ENCODE measurements at places on chromosomes 1 and 21.
A peak's percentile ranks its signal among the peaks of the same experiment; 100 is the strongest.

GRCh38 chr1:33206340-33206739 lies 24.5 kb upstream of the TRIM62 start:
- no peak for ATAC-seq

- peak; percentile 60 for ATAC-seq
These were observed 87.2 kb downstream of the MRPL37 start for GRCh38 chr1:54287176-54287650.

- ATAC-seq = no peak
These were observed 10.6 kb downstream of the SOD1 start for GRCh38 chr21:31670070-31670469.

GRCh38 chr1:46193984-46194570 lies 4.2 kb downstream of the POMGNT1 start:
- no peak for ATAC-seq

DNA sequence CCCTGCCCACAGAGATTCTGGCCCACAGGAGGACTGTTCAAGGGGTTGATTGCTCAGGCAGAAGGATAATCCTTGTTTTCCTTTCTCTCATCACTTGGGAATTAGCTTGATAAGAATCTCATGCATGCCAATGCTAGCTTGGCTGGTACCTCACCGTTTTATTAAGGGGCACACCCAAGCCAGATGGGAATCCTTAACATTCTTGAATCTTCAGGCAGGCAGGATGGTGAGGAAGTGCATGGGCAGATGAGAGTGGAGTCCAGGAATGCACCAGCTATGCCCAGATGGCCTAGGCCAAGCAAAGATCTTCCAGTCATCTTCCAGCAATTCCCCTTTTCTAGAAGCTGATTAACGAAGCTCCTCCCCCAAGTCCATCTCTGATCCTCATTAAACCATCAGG lies 4.1 kb upstream of the LCE7A start:
- ATAC-seq = no peak

DNA sequence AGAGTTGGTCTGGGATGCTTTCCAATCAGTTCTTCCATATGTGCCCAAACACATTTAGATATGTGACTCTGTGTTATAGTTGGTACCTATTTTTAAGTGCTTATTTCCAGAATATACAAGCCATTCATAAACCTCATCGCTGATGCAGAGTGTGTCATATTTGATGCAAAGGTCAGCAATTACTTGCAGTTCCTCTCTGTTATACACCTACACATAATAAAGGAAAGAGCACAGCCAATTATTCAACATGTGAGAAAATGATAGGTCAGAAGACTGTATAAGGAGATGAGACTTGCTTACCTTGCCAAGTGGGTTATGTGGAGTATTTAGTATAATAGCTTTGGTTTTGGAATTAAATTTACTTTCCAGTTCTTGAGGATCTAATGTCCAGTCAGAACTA lies 31.3 kb downstream of the KYAT3 start:
- no peak for ATAC-seq

DNA sequence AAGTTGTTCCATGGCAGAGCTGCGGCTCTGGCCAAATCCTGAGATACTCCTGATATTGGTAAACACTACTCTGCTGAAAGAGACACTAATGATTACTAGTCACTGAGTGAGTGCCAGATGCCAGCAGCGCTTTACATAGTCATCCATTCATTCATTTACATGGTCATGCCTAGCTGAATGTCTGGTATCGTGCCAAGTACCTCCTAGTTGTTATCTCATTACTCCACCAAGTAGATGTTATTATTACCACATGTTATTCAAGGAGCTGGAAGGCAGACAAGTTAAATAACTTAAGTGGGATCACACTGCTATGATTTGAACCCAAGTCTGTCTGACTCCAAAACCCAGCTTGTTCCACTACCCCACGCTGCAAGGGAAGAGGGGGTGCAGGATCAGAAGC lies 4.7 kb downstream of the OLFML2B start:
- no peak for ATAC-seq

DNA sequence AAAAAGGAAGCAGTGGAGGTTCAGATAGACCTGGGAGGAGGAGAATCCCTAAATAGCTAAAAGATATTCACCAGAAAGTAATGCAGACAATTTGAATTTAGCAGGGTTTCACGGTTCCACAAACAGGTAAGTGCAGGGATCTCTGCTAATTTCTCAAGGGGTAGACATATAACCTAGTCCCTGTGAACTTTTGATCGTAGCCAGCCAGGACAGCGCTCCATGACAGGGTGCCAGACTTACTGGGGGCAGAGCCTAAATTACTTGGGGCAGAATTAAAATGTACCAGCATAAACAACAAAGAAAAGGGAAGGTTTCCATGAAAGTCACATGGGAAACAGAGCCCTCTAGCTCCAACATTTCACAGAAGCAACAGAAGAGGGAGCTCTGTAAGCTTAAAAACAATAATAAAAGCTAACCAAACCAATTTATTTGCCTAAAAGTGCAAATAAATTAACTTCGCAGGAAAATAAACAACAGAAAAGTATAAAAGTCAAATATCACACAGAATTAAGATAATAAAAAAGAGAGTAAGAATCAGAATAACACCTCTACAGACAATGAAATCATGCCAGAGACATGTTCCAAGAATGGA lies 198.3 kb downstream of the DUSP10 start:
- no peak for ATAC-seq

DNA sequence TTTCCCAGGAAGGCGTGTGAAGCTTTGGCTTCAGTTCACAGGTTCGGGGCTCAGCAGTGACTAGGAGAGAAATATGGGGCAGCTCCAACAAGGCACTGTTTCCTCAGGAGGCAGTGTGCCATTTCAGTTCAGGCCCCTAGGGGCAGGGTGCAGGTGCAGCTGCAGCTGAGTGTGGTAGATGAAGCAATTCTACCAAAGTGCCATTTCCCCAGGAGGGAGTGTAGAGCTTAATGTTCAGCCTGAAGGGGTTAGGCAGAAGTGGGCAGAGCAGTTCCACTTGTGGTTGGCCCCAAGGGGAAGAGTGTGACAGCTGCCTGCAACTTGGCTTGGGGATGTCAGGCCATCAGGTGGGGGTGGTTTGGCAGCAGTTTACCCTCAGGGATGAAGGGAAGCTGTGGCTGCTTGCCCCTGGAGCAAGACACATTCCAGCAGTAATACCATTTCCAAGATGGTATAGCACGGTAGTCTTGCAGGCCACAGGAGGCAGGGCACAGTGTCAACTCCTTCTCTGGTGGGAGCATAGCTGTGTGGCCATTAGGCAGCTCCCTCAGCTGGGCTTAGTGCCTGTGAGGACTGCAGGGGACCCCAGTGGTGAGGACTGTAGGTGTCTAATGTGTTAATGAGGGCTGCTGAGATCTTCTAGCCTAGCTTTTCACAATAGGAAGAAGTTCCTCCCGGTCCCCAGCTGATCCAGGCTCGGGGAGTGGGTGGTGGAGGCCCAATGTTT lies 34.7 kb downstream of the RGSL1 start:
- peak; percentile 58 for ATAC-seq

DNA sequence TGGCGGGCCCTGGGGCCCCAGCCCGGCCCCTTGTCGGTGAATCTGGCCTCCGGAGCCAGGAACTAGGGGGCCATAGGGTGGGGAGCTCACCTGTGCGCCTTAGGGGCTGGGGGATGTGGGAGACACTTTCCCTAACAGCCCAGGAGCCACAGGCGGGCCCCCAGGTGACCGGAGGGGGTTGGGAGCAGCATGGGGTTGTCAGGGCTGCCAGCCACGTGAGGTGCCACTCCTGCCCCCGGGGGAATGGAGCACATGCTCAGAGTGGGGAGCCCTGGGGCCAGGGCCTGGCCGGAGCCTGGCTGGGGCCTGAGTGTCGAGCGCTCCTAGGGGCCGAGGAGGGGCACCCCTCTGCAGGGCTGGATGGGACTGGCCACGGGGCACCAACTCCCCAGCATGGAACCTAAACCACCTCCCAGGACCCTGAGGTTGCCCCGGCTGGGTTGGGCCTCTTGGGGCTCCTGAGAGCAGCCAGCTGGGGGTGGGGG lies 19.9 kb downstream of the PRXL2B start:
- ATAC-seq = no peak

All from activated CD4-positive, CD25-positive, alpha-beta regulatory T cell treated with anti-CD3 and anti-CD28 coated beads, Interleukin-2, amount 50 U/mL, for 24 hours (primary cell).